Stimulated activated CD4-positive, alpha-beta T cell treated with anti-CD3 and anti-CD28 coated beads, Interleukin-12 subunit alpha, Interleukin-12 subunit beta, amount 100 ng/mL, for 24 hours (primary cell): ENCODE measurements at places on chromosomes 4 and X.

DNA sequence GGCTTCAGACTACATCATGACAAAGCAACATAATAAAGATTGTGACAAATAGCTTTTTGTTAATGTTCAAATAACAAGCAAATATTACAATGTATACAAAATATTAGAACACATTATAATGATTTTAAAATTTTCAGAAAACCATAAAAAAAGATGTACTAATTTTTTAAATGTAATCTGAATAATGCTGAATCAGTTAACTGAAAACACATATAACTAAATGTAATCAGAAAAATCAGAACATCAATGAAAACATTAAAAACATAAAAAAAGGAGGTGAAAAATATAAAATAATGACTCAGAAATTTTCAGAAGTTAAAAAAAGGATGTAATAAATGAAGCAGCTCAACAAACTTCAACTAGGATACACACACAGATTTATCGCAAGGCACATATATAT, 53.5 kb downstream of the ZNF721 start:
- DNase-seq: no peak

DNA sequence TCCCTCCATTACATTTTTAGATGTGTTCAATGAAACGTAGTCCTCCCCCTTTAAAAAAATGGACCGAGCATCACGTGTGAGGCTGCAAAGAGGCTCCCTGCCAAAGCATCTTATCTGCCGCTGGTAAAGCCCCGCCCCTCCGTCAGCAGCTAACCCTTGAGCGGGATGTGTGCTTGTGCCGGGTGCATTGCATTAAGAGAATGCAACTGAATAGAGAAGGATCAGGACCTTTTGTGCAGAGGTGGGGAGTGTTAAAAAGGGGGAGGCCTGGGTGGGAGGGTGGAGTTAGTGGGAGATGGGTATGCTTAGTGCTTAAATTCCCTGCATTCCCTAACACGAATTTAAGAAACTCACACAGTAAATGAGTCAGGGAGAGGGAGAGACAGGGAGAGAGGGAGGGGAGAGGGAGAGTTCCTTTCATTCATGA, 66.0 kb downstream of the TBL1X start:
- DNase-seq: peak; percentile 31

DNA sequence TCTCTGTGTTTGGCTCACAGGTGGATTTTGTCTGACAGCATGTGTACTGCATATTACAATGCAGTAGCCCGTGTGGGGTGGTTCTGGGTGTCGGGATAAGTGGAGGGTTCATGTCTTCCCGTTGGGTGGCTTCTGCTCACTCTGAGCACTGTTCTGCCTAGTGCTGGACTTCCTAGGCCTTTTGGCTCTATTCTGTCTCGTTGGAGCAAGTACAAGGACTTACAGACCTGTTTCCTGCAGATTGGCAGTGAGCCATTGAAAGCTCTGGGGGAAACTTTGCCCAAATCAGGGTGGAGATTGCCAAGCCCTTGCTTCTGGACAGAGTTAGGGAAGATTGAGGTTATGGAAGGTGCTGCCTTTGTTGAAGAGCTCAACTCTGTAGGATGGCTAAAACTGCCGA, 91.1 kb upstream of the SLC4A4 start:
- DNase-seq: no peak

GRCh38 chr4:140811429-140811828, 55.2 kb upstream of the TBC1D9 start:
- DNase-seq: no peak

DNA sequence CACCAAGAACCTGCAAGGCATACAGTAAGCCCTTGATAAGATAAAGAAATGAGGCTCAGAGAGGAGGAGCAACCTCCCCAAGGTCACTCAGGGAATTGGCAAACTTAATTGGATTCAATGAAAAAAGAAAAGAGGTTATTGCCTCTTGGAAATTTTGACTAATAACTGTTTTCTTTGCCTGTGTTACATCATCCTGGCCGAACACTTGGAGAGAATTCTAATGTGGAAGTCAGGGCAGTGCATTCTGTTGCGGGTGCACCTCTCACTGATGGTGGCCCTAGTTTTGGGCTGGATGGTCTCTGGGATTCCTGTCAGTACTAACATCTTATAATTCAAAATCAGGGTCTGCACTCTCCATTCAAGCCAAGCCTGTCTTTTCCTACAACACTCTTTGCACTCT, 186.2 kb upstream of the BCOR start:
- no peak for DNase-seq

DNA sequence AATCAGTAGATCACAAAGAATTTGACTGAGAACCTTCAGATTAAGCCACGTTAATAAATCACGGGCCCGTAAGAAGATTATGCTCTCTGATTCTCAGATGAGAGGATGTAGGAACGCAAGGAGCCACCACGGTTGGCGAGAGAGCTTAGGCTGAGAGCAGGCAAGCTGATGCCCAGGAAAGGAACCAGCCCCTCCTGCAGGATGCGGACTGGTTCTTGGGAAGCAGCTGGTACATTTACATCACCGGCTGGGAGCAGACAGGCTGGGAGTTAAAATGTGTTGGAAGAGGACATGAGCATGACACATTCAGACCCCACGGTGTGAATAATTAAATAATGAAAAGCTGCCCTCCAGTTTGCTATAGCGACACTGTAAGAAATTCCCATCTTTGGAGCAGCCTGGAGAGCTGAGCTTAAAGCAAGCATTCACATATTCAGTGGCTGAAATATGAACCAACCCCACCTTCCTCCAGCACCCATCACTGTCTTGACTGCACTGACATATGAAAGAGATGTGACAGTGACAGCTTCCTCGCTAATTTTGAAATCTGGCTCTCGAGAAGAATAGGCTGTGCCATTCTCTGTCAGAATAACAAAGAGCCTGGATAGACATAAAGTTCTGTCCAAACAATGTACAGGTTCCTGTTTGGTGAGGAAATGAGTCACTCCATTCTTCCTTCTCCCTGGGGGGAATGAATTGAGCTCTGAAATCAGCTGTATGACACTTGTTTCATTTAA, 33.1 kb downstream of the LNX1 start:
- no peak for DNase-seq

DNA sequence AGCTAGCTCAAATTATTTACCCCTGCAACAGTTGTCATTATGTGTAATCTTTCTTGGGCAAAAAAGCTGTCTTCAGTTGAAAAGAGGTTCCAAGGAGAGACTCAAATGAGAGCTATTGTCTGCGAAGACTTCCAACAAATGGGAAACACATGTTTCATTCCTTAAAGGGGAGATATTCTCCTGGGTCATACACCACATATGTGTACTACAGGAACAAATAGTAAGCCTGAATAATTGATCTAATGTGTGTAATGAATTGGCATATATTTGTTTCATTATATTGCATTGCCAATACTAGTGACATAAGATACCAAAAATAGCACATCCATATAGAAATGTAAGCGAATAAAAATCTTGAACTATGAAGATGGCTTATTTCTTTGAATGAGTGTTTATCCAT, 950.9 kb upstream of the NDST4 start:
- DNase-seq: no peak

DNA sequence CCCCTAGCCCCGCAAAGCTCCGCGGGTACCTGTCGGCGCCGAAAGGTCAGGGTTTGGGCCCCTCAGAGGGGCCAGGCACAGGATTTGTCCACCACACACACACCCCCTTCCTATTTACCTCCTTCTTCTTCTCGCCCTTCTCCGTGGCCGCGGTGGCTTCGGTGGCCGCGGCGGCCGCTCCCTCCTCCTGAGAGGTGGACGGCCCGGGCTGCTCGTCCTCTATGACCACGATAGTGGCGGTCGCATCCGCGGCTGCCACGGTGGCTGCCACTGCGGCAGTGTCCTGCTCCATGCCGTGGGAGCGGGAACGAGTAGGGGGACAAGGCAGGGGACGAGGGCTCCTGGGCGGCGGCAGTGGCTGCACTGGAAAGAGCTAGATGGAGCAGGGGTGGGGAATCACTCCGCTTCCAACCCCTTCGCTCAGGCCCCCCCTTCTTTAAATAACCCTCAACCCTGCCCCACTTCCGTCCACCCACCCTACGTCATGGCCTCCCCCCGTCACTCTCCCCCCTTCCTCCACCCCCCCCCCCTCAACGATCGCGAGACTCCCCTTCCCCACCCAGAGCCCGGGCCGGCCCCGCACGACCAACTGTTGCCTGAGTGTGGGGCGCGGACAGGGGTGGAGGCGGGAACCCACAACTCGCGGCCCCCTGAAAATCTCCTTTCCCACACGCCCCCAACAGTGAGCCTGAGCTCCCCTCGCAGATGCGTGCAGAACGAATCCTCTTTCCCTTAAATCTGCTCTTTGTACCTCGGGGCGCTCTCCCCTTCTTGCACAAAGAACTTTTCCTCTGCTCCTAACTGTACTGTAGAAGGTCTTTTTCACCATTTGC, at the start of gene SMARCA1:
TSS of gene SMARCA1 (minus strand) at position 412 of the 833 bp plus-strand sequence. CDS start at position 292, 120 bp downstream.
- no peak for DNase-seq

DNA sequence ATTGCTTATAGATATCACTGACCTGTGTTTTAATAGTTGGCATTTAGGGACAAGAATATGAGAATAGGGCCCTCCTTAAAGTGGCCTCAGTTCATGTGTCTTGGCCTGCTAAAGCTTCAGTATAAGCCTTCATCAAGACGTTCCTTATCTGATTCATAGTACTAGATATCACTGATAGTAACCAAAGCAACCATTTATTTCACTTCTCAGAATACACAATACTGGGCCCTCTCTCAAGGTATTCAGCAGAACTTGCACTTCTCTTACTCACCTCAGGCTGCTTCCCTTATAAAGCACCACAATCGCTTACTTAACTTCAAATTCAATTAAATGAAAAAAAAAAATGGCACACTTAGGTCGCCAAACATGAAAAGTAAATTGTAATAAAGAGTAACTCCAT, 259.4 kb upstream of the PCDH7 start:
- DNase-seq: no peak

DNA sequence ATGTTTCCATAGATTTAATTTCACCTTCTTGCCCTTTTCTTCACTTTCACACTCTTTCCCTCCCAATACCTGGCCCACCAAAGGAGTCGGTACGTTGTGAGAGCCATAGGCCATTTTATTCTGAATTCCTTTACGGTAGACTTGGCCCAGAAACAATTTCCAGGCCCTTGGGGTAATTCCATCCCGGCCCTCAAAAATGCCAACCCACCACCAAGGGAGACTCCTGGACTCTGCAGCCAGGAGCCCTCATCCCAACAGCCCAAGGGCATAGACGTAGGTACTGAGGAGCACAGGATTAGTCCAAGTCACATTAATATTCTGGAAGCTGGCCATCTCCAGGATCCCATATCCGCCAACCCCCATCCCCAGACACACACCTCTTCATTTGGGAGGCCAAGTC, 102.9 kb downstream of the LIMCH1 start:
- DNase-seq: no peak

- DNase-seq: no peak
Observed at GRCh38 chr4:168835880-168836454, 174.1 kb downstream of the CBR4 start.

DNA sequence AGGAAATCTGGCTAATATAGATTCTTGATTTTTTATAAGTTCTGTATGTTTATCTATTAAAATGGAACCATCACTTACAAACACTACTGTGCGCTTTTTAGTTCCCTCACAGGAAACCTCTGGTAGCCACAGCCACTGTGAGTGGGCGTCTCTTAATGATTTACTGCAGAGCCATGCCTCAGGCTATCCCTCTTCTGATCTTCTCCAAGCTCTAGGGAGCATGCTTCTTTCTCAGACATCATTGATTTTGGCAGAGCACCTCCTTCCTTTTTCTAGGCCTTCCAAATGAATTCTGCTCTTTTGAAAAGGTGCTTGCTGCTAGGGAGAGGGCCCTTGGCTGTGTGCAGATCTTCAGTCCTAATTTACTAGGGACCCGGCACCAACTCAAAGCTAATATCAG, 61.1 kb upstream of the STS start:
- DNase-seq: no peak

- no peak for DNase-seq
Observed at GRCh38 chr4:73734530-73735001, 5.8 kb upstream of the CXCL8 start.

GRCh38 chr4:51885363-51885762, 42.4 kb downstream of the DCUN1D4 start:
- DNase-seq: no peak

GRCh38 chrX:8726031-8726652, 5.8 kb downstream of the ANOS1 start:
- no peak for DNase-seq

DNA sequence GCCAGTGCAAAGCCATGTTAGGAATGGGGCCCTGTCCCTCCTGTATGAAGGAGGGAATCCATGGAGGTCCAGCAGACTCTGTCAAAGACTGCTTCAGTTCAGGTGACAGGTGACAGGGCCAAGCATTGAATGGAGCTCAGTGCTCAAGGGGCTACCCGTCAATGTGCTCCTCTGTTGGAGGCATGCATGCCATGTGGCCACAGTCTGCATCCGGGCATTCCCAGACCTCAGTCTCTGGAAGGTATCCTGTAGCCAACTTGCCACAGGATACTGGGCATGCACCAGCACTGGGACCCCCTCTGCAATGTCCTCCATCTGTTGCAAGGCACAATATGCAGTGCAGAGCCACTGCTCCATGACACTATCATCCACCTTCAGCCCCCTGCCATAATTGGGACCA, 136.1 kb upstream of the GATB start:
- no peak for DNase-seq

GRCh38 chrX:37912304-37912703, 64.9 kb upstream of the DYNLT3 start:
- DNase-seq: no peak

GRCh38 chr4:87353592-87353991, 30.9 kb upstream of the HSD17B13 start:
- DNase-seq: no peak

DNA sequence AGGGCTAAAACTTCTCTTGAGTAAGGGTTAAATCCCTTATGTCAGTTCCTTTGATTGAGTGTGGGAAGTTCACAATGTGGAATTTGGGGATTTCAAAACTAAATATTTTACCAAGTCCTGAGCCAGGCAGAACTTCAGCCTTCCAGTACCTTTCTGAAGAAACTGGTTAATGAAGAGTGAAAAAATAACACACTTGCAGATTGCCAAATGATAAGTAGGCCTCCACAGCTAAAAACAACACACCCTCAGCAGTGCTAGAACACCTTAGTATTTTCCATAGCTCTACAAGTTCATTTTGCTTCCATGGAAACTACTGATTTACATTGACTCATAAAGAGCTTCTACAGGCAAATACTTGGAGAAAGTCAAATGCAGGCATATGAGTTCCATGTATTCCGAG, 326.8 kb downstream of the ZNF674 start:
- no peak for DNase-seq

DNA sequence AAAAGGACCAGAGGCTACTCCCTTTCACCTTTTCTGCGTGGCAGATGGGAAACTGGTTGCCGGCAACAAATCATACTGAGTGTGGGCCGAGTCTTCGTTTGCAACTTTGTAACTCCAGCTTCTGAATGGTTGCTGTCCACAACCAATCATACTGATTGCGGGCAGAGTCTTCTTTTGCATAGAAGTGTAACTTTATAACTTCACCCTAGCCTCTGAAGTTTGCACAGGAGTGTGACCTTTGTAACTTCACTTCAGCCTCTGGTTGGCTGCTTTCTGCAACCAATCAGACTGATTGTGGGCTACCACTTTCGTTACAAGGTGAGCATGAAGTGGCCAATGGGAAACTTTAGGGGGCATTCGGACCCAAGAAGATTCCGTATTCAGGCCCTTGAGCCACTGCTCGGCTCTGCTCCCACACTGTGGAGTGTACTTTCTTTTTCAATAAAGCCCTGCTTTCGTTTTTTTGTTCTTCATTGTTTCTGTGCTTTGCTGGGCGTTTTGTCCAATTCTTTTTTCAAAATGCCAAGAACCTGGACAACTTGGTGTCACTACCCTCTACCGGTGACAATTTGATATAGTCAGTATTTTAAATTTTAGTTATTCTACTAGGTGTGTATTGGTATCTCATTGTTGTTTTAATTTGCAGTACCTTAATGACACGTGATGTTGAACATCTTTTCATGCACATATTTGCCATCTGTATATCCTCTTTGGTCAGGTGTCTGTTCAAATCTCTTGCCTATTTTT, 9.0 kb upstream of the PAGE5 start:
- no peak for DNase-seq
